ENCODE measurements at places on chromosomes 11 and 22.
A peak's percentile ranks its signal among the peaks of the same experiment; 100 is the strongest.

GRCh38 chr11:67410984-67411784 is 4.3 kb upstream of the CARNS1 start:
- DNase-seq, result no peak

DNA sequence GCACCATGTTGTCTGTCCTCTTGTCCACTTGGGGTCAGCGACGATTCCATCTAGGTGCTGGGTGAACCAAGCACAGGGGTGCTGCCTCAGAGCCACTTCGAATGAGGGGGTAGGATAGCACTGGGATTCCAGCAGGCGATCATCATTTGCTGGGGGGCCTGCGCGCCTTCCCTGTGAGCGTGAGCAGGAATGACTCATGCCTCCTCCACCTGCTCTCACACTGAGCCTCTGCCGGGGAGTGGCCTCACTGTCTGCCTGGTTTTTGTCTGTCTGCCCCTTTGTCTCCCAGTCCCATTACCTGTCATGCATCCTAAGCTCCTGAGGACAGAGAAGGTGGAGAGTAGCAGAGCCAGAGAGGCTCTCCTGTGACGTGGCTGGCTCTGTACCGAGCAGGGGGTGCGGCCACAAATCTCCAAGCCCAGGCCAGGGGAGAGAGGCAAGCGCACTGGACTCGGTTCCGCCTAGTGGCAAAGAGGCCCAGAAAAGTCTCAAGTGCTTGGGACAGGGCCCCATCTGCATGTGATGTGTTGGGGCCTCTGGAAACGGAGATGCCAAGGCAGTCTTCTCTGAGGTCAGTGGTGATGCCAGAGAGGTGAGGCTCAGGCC is 30.8 kb downstream of the RSPH14 start:
- DNase-seq, result no peak

- DNase-seq, result no peak
Observed at GRCh38 chr11:20530942-20531703, 68.3 kb upstream of the SLC6A5 start.

DNA sequence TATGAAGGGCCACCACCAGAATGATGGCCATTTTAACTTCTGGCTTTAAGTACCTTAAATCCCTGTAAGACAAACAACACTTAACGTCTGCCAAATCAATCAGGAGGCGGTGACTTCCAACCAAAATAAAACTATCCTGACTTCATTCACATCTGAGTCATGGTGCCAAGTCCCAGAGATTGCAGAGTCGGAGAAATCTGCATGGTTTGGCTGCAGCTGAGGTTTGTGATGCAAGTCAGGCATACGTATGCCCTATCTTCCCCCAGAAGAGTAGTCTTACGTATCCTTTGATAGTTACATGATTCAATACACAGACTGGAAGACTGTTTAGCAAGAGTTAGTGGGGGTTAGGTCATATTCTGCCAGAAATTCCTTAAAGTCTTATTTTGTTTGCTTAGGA is 1.7 kb upstream of the GAB2 start:
- no peak for DNase-seq

- DNase-seq, result no peak
Observed at GRCh38 chr11:8034106-8034585, 46.9 kb upstream of the TUB start.

GRCh38 chr11:77377734-77378133 is 76.2 kb upstream of the GDPD4 start:
- no peak for DNase-seq

DNA sequence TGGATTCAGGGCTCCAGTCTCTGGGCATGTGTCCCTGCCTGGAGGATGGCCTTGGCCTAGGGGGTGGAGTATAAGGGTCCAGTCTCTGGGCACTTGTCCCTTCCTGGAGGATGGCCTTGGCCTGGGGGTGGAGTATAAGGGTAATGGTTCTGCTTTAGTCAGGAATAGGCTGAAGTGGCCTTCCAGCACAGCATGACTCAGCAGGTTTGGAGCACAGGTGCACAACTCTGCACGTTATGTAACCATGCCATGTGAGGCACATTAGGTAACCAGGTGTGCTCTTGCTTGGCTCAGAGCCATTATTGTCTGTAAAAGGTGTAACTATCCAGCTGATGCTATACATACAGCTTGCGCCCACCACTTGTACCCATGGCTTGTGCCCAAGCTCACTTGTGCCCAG is 48.4 kb upstream of the POLD3 start:
- DNase-seq, result no peak

DNA sequence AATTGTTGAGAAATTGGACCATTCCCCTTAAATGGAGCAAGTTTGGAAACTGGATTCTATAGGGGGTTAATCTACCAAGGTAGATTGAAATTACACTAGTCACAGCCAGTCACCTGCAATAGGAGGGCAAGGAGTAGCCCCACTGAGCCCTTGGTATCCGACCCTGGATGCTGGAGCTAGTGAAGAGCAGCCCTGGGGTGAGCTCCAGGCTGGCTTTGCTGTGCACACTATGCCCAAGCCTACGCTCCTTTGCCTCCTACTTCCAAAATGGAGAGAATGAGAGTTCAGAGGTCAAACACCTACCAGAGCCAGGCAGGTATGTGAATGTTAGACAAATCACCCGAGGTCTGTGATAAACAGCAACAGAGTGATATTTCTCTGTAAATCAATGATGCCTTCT is 23.7 kb downstream of the SNU13 start:
- DNase-seq, result no peak

DNA sequence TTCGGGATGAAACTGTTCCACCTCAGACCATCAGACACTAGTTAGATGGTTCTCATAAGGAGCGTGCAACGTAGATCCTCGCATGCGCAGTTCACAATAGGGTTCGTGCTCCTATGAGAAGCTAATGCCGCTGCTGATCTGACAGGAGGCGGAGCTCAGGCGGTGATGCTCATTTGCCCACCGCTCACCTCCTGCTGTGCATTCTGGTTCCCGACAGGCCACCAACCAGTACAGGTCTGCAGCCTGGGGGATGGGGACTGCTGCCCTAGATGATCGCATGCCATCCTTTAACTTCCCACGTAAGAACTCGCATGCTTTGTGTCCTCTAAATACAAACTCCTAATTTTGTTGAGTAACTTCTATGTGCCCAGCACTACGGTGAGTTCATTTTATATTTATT is 62.6 kb downstream of the EFCAB6 start:
- no peak for DNase-seq

GRCh38 chr11:119363851-119364590 is 17.5 kb downstream of the USP2 start:
- peak; percentile 33 for DNase-seq

- DNase-seq, result peak; percentile 24
Observed at GRCh38 chr22:42937164-42937843, 77.6 kb downstream of the PACSIN2 start.

DNA sequence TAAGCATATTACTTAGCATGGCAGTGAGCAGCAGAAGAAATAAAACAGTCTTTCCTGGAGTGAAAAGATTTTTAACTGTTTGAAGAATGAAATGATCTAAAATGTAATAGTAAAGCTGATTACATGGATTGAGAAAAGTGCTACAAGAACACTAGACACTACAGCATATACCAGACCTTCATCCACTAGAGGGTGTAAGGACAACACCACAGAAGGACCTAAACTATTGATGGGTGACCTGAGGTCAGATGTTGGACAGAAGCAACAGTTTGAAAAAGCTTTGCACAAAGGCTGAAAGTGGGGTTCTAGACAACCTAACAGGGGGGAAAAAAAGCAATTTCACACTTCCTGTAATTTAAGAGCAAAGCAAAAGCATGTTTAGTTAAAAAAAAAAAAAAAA is 97.7 kb downstream of the RBFOX2 start:
- no peak for DNase-seq

GRCh38 chr11:109249597-109249996 is 172.4 kb upstream of the C11orf87 start:
- no peak for DNase-seq

- no peak for DNase-seq
Observed at GRCh38 chr11:8631395-8632118, 37.5 kb upstream of the STK33 start.

GRCh38 chr11:83174008-83174407 is 17.1 kb downstream of the PCF11 start:
- no peak for DNase-seq

DNA sequence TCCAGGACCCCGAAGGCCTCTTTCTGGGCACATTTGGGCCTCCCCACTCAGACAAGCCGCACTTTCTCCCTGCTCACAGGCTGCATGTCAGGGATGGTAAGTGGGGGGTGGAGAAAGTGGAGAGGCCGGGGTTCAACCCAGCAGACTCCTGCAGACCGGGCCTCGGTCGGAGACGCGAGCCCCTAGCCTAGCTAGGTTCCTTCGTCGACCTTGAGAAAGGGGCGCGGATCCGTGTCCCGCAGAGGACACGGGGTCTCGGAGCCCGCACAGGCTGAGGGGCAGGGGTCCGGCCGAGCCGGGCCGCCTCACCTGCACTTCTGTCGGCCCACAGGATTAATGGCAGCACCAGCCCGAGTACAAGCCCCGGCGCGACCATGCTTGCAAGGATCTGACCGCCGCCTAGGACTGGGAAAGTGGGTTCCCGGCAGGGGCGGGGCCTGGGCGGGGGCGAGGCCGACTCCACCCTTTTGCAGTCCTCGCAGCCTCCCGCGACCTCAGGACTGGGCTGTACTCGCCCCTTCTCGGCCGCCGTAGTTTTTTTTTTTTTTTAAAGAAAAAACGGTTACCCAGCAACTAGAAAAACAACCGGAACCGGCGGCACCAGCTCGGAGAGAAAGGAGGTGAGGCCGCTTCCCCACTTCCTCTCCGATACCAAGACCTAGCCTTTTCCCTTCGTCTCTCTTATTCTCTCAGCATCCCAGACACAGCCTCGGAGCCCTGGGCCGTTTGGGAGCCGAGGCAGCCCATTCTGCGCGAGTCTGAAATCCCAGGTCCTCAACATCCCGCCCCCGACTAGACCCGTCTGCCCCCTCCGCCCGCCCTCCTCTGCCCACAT is at the start of the genes SIAE and SPA17:
SIAE (minus strand) TSS at position 407 of the 835 bp plus-strand sequence; CDS start at position 376, 31 bp downstream.
SPA17 (plus strand) TSS at position 572 of the 835 bp plus-strand sequence. CDS start 1,361 bp downstream, outside the sequence.
- DNase-seq, result peak; percentile 81

GRCh38 chr11:19972091-19972490 is 188.2 kb downstream of the DBX1 start:
- no peak for DNase-seq

DNA sequence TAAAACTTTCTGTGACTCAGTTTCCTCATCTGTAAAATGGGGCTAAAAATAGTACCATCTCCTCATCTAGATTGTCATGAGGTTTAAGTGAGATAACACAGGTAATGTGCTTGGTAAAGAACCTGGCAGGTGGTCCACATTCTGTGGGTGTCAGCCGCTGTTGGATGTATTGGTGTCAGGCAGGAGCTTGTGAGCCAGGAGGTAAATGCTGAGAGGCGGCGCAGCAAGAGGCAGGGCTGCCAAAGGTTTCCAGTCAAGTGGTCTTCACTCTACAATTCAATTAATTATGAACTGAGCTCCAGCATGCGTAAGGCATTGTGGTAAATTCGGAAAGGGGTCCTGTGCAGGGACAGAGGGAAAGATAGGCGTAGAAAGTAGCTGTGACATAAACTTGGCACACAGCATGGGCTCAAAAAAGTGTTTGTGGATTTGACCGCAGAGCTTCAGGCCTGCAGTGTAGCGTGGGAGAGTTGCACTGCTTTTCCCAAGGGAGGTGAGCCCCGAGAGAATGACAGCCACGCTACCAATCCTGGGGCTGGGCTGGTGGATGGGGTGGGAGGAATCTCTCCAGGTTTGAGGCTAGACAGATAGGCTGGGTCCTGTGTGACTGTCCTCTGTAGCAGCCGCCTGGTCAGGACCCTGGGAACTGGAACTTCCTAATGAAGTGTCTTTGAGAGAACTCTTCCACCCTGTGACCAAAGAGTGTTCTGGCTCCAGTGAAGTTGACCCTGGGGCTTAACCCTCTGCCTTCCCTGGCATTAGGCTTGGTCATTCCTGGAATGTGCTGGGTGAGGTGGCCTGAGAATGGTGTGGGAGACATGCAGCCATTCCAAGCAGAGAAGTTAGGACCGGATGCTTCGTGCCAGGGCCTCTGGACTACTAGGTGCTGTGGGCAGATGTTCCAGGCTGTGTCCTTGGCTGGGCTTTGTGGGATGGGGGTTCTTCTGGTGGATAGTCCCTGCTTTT is 122.4 kb downstream of the FEZ1 start:
- no peak for DNase-seq

- DNase-seq, result no peak
Observed at GRCh38 chr11:44758983-44759382, 32.2 kb downstream of the TSPAN18 start.

GRCh38 chr11:44188643-44189042 is 93.2 kb downstream of the EXT2 start:
- DNase-seq, result no peak

- DNase-seq, result no peak
Observed at GRCh38 chr11:1920128-1920908, 815 bp downstream of the TNNT3 start.

- DNase-seq, result no peak
Observed at GRCh38 chr22:23722724-23723123, 28.2 kb downstream of the ZNF70 start.

GRCh38 chr11:28529540-28530410 is 421.6 kb downstream of the METTL15 start:
- DNase-seq, result no peak

DNA sequence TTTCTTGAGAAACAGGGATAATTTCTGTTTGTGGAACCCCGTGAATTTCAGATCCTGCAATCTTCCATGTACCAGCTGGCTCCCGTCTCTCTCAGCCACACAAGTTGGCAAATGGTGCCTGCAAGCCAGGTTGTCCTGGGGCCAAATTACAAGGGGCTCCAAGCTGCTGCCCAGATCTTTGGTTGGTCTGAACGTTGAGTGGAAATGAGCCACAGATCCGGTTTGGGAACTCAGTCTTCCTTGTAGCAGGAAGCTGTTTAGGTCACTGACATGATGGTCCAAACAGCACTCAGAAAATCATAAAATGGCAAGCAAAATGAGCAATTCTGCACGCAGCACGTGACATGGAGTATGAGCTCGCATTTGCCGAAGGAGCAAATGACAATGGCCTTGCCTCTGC is 1496.4 kb downstream of the TBC1D22A start:
- no peak for DNase-seq

- DNase-seq, result no peak
Observed at GRCh38 chr11:69354545-69354897, 60.6 kb downstream of the MYEOV start.

DNA sequence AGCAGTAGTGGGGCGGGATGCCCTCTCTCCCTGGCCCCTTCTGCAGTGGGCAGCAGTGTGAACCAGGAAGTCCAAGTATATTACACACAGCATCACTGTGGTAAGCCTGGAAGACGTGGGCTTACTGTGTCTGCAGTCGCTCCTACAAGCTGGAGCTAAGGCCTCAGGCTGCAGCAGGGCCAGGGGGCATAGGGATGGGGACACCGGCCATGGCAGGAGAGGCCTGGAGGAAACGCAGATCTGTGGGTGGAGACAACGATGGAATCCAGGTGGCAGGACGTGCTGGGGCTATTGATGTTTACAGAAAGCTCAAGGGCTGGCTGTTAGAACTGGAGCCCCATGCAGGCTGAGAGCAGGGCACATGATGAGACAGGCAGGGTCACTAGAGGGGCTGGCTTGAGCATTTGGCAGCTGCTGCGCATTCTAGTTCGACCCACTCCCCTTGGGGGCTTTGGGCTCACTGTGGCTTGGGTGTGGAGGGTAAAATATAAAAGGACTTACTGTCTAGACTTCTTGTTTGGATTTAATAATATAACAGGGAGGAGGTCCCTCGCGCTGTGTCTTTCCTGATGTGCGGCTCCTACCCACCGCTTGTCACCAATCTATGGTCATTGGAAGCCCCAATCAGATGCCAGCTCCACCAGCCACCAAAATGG is 539.5 kb downstream of the TBC1D22A start:
- DNase-seq, result no peak

GRCh38 chr11:10674440-10674855 is 19.1 kb downstream of the IRAG1 start:
- DNase-seq, result no peak
